ENCODE measurements at places on chromosomes 6 and 20.

GRCh38 chr6:165178056-165178455, 131.3 kb downstream of the C6orf118 start:
- DNase-seq: no peak

DNA sequence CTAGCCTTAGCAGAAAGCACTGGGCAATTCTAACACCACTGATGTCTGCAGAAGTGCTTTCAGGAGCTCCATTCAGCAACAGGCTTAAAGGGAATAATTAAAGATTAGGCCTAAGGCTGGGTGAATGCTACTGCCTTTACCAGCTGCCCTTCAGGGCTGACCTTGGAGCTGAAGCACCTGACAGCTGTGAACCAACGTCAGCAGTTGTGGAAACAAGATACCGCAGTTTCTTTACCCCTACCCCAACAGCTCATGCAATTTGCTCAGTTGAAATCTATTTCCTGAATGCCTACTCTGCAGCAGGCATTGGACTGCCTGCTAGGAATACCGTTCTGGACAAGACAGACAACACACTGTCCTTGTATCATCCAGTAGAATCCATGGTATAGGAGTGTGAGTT, 51.5 kb upstream of the ADTRP start:
- DNase-seq: no peak

DNA sequence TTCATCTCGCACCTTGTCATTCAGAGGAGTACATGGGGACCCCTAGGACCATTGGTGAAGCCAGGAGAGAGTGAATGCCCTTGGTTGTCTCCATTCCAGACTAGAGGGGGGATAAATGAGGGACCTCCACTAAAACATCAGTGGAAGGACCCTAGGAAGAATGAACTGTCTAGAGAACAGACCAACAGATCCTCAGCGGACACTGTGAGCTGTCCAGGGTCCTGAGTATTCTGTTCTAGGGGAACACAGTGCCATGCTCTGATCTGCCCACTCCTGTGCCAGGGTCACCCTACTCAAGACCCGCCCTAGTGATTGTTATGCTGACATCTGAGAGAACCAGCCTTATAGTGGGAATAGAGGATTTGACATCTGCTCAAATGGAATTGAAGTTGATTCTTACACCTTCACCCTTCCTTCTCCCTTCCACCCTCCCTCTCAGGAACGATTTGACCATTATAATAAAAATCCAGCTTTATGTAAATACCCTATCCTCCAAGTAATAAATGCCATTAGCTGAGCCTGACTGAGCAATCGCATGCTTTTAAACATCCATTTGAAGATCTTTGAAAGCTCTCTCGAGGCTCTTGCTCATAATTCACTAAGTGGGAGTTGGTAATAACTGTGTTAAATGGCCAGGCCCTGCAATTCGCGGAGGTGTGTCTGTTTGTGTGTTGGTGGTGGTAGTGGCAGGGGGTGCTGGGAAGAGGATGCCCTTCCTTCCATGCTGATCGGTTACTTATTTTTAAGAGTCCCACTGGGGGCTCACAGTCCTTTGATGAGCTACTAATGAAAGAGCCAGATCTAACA, 43.6 kb upstream of the SLC32A1 start:
- no peak for DNase-seq

- no peak for DNase-seq
Observed at GRCh38 chr6:134657343-134657742, 292.6 kb downstream of the ALDH8A1 start.

DNA sequence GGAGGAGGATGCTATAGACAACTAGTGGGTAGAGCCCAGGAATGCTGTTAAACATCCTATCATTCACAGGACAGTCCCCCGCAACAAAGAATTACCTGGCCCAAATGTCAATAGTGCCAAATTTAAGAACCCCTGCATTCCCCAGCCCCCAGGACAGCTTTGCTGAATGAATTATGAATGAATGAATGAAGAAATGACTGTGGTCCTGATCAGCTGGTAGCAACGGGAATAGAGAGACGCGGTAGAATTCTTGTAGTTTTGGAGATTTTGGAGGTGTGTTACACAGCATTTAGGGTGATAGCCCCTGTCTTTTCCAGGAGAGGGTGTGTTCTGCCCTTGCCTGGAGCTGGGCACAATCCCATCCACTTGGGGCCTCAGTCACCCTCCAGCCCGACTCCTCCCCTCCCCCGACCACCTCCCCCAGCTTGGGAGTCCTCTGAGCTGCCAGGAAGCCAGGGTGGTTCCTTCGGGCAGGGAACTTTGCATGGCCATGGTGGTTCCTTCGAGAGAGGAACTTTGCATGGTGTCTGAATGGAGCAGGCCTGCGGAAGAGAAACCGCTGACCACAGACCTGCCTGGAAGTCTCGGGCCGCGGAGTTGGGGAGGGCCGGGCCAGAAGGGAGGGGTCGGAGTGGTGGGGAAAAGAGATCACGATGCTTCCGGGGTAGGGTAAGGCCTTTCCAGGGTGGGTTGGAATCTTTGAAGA, 1.0 kb upstream of the HCK start:
- DNase-seq: no peak
